ENCODE measurements at places on chromosomes 4 and X.

DNA sequence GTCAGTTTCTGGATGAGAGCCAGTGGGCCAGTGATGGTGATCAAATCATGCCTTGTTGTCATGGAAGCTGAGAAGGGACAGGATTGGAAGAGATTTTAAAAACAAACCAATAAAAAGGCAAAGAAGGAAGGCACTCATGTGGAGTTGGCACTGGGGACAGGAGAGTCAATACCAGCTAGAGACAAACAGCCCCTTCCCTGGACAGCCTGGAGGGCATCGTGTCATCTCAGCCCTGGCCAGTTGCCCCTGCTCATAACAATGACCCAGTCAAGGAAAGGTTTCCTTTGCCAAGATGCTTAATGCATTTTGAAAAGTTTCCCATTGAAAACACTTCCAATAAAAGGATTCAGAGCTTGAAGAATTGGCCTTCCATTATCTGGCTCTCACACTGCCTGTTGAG, 55.5 kb downstream of the SCML1 start:
- no peak for DNase-seq

- no peak for DNase-seq
Measured at GRCh38 chr4:127309369-127310102, 323.2 kb upstream of the INTU start.

- DNase-seq = no peak
Measured at GRCh38 chrX:125137521-125137920, 182.2 kb upstream of the TEX13C start.

DNA sequence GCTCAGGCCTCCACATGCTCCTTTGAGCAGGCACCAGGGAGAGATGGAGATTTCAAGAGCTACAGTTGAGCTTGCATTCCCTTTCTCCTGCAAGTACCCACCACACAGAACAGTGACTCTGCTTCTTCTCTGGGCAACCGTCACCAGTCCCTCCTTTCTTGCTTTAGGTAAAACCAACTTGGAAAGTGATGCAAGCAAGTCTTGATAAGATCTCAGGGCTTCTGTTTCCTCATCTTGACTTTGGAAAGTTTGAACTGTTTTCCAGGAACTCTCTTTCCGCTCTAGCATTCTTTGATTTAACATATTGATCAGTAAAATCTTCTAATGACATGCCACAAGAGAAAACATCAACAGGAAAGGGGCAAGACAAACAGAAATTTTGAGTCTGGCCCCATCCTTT, 73.7 kb downstream of the USP46 start:
- no peak for DNase-seq

DNA sequence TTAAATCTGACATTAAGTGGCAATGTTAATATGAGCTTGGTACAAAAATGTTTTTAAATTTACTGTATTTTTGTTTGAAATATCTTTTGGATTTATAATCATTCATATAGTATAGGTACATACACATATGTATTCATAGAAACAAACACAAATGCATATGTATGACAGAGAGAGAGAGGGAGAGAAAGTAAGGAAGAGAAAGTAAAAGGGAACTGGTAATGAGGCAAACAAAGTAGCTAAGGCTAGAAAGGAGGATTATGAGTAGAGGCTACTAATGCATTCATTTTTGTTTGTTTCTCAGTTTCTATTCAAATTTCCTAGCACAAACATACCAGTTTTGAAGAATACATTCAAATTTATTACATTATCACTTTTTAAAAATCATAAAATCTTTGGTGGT, 132.4 kb downstream of the GLRA3 start:
- DNase-seq = no peak

- DNase-seq = no peak
Measured at GRCh38 chr4:45323453-45324058, 597.2 kb upstream of the GNPDA2 start.

DNA sequence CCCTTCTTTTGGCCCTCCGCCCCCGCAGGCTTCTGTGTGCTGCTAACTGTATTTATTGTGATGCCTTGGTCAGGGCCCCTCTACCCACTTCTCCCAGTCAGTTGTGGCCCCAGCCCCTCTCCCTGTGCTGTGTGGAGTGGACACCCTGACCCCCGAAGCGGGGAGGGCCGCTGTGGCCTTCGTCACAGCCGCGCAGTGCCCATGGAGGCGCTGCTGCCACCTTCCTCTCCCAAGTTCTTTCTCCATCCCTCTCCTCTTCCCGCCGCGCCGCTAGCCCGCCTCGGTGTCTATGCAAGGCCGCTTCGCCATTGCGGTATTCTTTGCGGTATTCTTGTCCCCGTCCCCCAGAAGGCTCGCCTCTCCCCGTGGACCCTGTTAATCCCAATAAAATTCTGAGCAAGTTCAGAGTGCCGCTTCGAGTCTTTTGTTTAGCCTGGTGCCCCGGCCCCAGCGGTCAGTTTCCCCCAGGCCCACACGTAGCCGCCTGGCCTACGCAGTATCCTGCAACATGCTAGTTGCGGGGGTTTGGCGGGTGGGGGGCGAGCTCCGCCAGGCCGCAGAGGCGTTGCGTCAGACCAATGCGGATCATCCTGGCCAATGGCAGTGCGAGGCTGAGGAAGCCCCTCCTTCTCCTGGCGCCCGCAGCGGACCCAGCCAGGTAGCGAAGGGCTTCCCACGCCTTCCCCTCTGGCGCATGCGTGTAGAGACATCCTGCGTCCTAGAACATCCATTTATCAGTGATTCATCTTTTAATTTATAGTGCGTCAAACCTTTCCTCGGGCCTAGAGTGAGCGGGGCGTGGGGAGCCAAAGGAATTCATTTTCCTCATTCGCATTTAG, 5.6 kb upstream of the KANTR start:
- DNase-seq = no peak

- no peak for DNase-seq
Measured at GRCh38 chr4:40573593-40574311, 55.9 kb downstream of the RBM47 start.

DNA sequence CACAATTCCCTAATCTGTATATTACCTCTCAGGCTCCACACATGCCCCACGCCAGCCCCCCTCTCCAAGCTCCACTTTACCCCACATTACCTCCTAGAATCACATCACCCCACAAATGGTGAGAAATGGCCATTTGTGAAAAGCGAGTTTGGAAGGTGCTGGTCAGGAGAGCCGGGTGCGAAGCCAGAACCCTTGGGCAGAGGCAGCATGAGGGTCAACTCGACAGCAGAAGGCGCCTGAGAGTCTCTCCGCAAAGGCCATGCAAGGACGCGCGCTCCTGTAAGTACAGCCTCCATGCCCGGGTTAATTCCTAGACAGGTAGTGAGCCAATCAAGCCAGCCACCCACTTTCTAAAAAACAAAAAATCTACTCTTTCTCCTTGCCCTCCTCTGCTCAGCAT, 42.4 kb downstream of the RHOXF2 start:
- DNase-seq = no peak

DNA sequence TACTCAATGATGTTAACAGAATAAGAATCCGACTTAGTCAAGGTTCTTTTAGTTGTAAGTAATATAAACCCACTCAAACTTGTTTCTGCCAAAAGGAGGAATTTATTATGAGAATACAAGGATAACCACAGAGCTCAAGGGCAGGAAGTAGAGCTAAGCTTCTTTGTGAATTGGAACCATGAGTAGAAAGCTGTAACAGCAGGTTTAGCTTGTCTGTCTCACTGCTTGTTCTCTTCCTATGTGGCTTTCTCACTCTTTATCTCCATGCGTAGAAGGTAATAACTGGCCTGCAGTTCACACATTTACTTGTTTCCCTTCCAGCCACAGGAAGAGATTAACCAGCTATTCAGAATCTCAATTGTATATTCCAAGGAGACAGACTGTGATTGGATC, 378.3 kb downstream of the PPP1R2C start:
- DNase-seq = no peak

GRCh38 chr4:110637408-110638088, 14.7 kb upstream of the PITX2 start:
- no peak for DNase-seq

DNA sequence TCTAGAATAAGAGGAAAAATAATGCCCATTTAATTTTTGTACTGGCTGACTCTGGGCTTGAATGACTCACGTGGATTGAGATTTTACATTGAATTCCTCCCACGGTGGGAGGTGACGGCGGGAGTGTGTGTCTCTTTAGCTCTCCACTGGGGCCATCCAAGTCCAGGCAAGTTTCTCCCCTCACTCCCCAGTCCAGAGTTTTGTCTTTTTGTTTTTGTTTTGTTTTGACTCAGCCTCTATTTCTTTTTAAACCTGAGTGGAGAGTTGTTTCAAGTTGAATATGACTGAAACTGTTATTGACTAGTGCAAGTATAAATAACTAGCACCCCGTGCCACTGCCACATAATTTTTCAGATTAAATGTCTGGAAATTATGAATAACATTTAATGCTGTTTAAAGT, 13.6 kb downstream of the CHST7 start:
- no peak for DNase-seq

DNA sequence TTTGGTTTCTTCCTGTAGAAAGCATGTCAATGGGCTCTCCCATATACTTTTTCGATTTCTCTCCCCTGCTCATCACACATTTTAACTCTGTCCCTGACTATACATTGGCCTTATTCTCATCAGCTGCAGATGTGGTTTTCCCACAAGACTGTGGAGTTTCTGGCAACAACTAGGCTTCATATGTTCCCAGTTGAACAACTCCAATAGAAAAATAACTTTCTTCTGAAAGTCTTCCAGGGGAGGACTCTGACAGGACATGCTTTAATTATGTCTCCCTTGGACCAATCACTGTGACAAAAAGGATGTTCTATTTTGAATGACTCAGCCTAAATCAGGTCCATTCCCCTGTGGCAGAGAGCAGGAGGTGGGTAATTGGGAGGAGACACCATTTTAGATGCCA, 28.1 kb downstream of the SPANXC start:
- DNase-seq = no peak

- DNase-seq = no peak
Measured at GRCh38 chr4:66340286-66340893, 670.1 kb upstream of the EPHA5 start.

- DNase-seq = no peak
Measured at GRCh38 chr4:673349-674091, 556 bp downstream of the ATP5ME start.

GRCh38 chrX:12330841-12331240, 192.6 kb downstream of the FRMPD4 start:
- DNase-seq = no peak

- DNase-seq = peak; percentile 6
Measured at GRCh38 chr4:109294006-109294405, 8.5 kb downstream of the COL25A1 start.

DNA sequence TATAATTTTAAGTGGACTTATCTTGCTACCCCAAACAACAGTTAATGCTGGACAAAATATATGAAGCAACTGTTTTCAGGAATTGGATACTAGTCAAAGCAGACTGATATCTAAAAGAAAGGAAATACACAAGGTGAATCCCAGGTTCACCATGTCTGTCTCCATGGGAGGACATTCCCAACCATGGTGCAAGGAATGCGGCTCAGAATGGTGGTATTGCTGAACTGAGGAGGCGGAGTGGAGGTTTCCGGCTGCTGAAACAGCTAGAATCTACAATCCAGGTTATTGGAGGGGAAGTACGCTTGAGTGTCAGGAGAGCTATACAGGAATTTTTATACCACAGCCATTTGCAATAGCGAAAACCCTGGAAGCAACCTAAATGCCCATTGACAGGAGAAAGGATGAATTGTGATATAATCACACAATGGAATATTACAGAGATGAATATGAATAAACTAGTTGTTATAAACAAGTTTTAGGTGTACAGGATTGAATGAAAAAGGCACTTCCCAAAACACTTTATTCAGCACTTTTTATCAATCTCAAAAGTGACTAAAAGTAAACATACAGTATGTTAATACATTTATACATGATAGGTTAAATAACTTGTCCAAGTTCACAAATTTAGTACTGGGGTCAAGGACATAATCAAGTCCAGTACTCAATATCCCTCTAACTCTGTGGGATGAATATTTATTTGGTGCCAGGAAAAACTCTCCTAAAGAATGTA, 9.0 kb downstream of the HMGB2 start:
- DNase-seq = no peak

GRCh38 chrX:38109042-38109898, 102.9 kb downstream of the SYTL5 start:
- no peak for DNase-seq

DNA sequence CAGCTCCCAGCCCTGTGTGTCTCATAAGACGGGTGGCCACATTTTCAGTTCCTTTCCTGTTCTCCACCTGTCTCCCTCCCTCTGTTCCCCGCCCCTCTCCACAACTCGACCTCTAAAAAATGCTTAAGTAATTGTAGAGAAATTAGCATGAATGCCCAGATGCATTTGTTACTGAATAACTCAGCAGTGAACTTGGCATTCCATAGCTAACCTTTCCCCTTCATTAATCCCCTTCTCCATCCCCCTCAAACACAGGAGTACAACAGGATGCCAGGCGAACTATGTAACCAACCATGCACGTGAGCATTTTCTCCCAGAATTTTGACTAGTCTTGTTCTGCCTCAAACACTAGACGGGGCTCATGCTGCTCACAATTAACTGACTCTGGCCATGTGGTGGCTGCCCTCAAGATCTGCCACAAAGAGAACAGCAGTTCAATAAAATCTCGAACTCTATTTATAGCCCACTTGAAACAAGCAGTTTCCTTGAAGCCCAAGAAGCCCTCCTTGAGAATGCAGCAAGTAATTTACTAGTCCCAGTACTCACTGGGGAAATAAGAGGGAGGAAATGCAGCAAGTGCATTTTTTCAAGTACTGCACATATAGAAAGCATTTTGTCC, 351.2 kb downstream of the ARHGAP24 start:
- no peak for DNase-seq

DNA sequence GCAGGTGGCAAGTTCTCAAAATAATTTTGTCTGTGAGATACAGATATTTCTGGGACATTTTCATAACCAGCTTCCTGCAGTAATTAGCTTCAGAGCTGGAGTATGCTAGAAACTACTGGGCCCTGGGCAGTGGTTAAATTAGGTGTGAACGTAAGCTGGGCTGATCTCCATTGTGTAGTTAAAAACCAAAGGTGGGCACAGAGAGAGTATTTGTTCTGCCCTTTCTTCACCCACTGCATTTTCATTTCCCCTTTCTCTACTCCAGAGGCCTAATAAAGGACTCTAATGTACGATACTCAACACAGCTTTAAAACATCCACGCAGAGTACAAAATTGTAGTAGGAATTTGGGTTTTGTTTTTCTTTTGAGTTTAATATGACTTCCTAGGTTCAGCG, 252.7 kb downstream of the SPRY1 start:
- no peak for DNase-seq

DNA sequence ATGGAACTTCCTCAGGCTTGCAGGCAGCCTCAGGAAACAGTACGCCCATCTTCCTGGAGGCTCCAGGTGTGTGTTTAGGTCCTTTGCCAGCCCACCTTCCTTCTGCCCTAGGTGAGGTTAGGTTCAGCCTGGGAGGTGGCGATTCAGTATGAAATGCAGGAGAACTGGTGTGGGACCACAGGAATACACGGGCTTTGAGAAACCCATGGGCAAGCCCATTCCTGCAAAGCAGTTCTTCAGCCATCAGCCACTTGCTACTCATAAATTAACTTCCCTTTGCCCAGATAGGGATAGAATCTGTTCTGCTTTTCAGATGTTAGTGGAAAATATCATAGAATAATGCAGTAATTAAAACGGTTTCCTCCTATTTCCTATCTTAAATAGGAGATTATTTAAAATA, 32.2 kb downstream of the TBC1D14 start:
- DNase-seq = no peak

- DNase-seq = no peak
Measured at GRCh38 chr4:123363729-123364128, 32.9 kb upstream of the SPRY1 start.

All from GDM1 (cell line).